Urothelium cell line (cell line): ENCODE measurements at places on chromosomes 13 and 19.

- DNase-seq: no peak
Observed at GRCh38 chr13:40517486-40518480, 148.7 kb downstream of the FOXO1 start.

- DNase-seq: no peak
Observed at GRCh38 chr13:99990126-99990977, 8.8 kb downstream of the ZIC2 start.

DNA sequence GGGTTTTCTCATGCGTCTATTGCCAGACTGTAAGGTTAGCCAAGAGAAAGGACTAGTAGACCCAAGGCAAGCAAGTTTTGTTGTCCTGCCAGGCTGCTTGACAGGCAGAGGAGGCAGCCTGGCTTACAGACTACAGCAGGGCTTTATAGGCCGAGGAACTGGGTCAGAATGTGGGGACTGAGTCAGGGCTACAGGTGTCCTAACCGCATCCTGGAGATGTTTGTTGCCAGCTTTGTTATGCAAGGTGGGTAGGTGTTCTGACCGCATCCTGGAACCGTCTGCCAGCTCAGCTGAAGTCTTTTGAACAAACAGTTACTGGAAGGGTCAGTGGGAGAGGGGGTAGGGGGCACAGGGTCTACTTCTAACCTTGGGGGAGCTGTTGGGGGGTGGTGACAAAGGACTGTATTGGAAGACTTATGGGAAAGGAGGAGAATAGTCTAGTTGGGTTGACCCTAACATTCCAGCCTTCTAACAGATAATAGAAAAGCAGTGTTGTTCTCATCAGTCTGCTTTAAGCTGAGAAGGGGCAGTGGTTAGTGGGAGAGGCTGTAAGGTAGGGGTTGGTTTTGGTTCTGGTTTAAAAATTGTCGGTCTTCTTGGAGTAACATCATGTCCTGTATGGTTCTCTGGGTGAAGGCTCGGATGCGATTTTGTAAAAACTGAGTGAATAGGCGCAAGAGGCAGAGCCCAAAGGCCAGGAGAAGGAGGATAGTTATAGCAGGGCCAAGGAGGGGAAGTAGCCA is 913.8 kb upstream of the SLITRK5 start:
- DNase-seq: peak; percentile 67

- DNase-seq: no peak
Observed at GRCh38 chr13:25110956-25111584, 15.1 kb downstream of the PABPC3 start.

- DNase-seq: no peak
Observed at GRCh38 chr19:13505761-13506470, 363 bp downstream of the CACNA1A start.

- DNase-seq: no peak
Observed at GRCh38 chr13:36763126-36763722, 55.8 kb upstream of the RFXAP start.

GRCh38 chr19:28794301-28794700 is 418.6 kb downstream of the UQCRFS1 start:
- DNase-seq: no peak

DNA sequence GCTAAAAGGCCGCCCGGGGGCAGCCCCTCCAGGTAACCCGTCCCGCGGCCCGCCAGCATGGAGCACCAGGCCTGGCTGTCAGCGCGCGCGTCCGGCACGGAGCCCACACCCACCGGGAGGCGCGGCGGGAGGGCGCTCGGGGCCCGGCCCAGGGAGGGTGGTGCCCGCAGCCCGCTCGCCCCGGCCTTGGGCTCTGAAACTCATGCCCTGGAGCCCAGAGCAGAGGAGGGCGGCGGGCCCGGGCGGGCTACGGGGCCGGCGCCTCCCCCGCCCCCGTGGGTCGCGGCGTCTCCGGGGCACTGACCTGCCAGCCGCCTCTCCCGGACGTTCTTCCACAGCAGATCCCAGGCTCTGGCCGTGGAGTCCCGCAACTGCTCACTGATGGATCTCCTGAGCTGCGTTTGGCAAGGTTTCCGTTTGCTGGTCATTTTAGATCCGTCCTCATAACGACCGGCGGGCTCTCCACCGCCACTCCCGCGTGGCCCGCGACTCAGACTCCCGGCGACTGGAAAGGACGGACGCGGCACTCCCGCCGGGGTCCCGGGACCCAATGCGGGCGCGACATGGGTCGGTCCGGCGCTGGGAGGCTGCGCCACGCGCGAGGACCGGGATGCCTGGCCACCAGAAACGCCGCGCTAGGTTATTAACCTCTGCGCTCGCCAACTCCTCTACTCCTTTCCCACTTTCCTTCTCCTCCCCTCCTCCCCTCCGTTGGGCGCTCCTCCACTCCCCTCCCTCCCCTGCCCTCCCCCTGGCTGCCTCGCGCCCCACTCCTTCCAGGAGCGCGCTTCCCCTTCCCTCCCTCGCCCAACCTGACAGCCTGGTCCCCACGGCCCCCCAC is 64.7 kb upstream of the STARD13 start:
- peak; percentile 40 for DNase-seq

- DNase-seq: peak; percentile 97
Observed at GRCh38 chr19:45632468-45633196, 6.6 kb downstream of the EML2 start.

- DNase-seq: no peak
Observed at GRCh38 chr13:28357247-28357825, 137.6 kb downstream of the FLT1 start.

GRCh38 chr13:21297447-21297846 is 121.0 kb downstream of the MRPL57 start:
- DNase-seq: no peak

DNA sequence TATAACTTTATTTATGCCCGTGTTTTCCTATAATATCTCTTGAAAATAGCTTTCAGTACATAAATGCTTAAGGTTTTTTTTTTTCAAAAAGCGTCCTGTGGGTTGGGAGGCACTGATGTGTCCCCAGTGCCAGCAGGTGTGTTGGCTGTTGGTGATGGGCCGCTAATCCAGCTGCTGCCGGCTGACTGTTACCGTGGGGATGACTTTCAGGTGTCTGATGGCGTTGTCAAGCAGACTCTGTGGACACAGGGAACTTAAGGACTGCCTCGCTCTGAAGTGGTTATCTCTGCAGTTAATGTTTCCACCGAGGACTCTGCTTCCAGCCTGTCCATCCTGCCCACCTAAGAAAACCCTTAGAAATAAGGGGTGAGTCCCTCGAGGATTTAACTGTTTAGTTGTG is 94.5 kb downstream of the ANKRD10 start:
- DNase-seq: no peak

- peak; percentile 77 for DNase-seq
Observed at GRCh38 chr19:4057931-4058692, 8.6 kb downstream of the ZBTB7A start.

GRCh38 chr13:97630725-97631124 is 196.8 kb downstream of the RAP2A start:
- DNase-seq: no peak

GRCh38 chr13:87837522-87837921 is 166.4 kb downstream of the SLITRK5 start:
- DNase-seq: no peak

DNA sequence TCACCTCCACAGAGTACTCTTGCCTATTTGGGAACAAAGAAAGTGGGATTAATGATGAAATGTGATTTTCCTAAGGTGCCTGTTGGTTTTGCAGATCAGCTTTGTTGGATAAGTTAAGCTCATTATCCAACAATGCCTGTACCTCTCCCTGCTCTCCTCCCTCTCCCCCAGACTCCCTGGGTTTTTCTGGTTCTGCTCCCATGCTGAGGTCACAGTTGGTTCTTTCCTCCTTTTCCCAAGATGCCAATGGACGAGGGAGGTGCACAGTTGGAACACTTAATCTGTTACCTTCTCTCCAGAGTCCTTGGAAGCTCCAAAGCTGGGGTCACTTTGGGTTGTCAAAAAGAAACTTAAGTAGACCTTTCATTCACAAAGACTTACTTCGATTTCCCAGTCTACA is 1.6 kb downstream of the OXGR1 start:
- DNase-seq: no peak

DNA sequence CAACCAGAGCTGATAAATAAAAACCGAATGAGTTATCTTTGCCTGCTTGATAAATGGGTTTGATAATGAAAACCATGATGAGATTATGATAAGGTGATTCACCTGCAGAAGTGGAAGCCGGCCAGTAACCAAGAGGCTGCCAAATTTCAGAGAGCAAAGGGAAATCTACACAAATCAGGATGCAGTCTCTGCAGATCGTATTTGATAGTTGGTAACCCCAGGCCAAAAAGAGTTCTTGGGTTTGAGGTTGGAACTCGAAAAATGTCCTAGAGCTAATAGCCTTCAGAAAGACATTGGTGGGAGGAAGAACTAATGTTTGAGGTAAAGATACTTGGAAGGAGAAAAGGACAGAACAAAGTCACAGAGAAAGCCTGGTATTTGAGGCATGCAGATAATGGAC is 9.6 kb upstream of the LATS2 start:
- DNase-seq: no peak

DNA sequence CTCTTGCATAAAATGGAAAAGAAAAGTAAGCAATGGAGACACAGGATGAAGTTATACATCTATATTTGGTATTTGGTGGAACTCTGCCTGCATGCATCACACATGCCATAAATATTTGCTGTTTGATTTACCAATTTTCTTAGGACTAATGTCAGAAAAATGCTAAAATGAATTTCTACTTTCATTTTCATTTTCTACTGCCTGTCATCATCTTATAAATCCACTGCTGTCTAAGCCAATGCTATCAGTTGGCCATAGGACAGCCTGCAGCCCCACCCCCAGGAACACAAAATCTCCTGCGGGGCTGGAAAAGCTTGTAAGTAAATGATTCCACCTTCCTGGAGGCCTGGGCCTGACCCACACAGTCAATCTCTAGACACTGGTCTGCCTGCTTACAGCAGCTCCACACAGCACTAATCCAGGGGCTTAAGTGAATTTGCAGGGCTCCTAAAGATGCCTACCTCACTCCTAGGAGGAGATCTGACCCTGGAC is 122.0 kb downstream of the ENOX1 start:
- DNase-seq: peak; percentile 2

DNA sequence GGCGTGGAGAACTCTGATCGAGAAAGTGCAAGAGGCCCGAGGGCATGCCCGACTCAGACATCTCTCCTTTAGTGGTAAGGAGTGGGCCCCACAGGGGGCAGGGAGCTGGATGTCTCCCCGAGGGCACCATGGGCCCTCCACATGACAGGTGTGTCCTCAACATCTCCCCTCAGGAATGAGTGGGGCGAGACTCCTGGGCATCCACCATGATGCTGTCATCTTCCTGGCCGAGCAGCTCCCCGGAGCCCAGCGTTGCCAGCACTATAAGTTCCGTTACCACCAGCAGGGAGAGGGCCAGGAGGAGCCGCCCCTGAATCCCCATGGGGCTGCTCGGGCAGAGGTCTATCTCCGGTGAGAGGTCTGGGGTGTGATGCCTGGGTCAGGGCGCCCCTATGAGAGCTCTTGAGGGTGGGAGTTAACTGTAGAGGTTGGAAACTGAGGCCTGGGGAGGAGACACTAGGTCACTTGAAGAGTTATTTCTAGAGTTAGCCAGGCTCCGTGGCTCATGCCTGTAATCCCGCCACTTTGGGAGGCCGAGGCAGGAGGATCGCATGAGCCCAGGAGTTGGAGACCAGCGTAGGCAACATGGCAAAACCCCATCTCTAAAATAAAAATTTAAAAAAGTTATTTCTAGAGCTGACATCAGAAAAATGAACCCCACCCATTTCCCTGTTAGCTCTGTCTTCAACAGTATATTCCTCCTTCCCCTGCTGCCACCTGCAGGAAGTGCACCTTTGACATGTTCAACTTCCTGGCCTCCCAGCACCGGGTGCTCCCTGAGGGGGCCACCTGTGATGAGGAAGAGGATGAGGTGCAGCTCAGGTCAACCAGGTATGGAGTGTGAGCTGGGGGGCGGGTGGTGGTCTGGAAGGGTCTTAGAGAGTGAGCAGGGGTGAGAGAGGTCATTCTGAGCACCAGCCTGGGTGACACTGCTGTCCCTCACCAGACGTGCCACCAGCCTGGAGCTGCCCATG is 5.1 kb downstream of the IGFLR1 start:
- no peak for DNase-seq

GRCh38 chr19:50745221-50745620 is 22.1 kb downstream of the CLEC11A start:
- no peak for DNase-seq

DNA sequence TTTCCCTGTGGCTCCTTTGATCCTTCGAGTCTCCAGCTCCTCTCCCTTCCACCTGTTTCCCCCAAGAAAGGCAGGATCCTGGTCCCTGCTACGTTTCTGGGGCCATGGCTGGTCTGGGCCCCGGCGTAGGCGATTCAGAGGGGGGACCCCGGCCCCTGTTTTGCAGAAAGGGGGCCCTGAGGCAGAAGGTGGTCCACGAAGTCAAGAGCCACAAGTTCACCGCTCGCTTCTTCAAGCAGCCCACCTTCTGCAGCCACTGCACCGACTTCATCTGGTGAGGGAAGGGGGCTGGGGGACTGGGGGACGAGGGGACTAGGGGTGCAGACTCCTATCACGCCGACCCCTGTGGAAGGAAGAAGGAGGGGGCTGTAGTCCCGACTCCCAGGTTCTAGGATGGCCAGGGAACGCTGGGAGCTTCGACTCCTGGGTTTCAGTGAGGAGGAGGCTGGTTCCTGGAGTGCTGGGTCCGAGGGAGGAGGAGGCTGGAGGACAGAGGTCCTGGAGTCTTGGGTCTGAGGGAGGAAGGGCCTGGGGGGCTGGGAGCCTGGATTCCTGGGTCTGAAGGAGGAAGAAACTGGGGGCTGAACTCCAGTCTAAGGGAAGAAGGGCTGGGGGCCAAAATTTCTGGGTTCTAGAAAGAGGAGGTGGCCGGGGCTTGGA is 524 bp downstream of the PRKCG start:
- no peak for DNase-seq

DNA sequence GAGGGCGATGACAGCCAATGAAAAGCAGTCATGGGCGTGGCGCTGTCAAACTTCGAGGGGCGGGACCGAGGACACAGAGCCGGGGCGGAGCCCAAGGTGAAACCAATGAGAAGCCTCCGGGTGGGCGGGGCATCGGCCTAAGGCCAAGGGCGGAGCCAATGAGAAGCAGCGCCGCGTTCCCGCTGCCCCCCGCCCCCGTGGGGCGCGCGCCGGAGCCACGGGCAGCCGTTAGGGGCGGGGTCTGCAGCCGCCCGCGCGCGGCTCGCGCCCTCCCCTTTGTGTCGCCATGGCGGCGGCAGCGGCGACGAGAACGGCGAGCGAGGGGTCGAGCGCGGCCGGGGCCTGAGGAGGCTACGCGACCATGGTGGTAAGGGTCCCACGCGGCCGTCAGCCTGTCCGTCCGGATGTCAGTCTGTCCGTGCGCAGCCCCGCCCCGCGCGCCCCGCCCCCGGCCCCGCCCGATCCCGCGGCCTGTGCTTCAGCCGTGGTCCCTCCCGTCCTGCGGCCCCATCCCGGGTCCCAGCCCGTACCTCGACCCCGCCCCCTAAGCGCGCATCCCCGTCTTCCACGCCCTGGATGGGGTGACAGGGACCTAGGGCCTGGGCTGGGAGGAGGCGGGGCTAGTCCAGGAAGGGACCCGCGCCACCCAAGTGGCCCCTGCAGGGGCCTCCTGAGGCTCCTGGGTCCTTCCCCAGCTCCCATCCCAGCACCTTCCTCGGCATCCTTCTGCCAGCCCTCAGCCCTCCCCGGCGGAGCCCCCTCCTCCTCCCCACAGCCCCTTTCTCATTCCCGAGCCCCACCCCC is at the start of gene ARHGAP33:
Gene ARHGAP33, plus strand, starts transcription at position 267 of the 804 bp plus-strand sequence. Its CDS starts 95 bp downstream, at position 362.
- peak; percentile 99 for DNase-seq

GRCh38 chr13:71758828-71759227 is 108.2 kb downstream of the DACH1 start:
- DNase-seq: no peak

GRCh38 chr19:35590875-35591274 is 4.9 kb downstream of the PMIS2 start:
- DNase-seq: no peak

- DNase-seq: no peak
Observed at GRCh38 chr13:37274569-37275497, 169.4 kb upstream of the CSNK1A1L start.
